Stimulated activated CD8-positive, alpha-beta memory T cell treated with anti-CD3 and anti-CD28 coated beads, Interleukin-7, amount 100 ng/mL, for 1 hour (primary cell): ENCODE measurements at places on chromosomes 3 and 15.

DNA sequence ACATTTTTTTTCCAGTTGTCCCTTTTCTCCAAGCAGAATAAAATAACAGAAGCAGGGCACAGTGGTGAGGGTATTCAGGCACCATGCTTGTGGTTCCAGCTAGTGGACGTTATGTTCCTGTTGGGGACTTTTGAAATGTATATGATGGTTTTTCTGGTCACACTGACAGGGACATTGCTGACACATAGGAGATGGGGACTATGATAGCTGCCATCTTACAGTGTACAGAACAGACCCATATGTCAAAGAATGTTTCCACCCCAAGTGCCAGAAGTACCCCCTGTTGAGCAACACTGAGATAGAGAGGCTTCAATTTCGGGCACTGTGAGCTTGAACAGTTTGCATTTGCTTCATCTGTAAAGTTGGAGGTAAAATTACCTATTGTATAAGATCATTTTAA lies 38.6 kb downstream of the MCTP2 start:
- DNase-seq = no peak

DNA sequence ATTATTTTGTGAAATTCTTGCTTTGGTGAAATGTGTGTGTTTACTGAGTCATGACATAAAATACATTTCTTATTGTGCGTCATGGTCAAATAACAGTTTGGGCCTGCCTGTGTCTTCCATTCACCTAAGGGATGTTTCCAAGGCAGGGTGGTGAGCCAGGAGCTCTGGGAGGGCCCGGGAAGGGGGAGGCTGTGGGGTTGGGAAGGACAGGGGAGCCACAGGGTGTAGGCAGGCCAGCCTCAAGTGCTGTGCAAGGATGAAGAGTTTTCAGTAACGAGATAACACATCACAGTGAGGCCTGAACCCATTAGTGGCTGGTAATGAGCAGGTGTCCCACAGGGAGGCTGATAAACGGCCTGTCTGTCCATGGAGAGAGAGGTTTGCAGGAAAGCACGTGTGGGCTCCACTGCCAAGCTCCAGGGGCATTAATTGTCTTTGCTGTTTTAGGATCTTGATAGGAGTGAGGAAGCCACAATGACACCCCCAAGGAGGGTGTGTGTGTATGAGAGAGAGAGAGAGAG lies 35.6 kb upstream of the SEC13 start:
- no peak for DNase-seq

DNA sequence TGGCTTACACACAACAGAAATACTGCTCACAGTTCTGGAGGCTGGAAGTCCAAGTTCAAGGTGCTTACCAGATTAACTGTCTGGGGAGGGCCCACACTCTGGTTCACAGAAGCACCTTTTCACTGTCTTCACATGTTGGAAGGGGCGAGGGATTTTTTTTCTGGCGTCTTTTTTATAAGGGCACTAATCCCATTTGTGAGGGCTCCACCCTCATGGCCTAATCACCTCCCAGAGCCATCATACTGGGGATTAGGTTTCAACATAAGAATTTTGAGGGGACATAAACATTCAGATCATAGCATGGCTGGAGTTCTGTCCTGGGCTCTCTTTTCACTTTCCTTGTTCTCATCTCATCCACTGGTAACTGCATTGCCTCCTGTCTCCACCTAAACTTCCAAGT lies 63.5 kb downstream of the IGF1R start:
- DNase-seq = no peak

DNA sequence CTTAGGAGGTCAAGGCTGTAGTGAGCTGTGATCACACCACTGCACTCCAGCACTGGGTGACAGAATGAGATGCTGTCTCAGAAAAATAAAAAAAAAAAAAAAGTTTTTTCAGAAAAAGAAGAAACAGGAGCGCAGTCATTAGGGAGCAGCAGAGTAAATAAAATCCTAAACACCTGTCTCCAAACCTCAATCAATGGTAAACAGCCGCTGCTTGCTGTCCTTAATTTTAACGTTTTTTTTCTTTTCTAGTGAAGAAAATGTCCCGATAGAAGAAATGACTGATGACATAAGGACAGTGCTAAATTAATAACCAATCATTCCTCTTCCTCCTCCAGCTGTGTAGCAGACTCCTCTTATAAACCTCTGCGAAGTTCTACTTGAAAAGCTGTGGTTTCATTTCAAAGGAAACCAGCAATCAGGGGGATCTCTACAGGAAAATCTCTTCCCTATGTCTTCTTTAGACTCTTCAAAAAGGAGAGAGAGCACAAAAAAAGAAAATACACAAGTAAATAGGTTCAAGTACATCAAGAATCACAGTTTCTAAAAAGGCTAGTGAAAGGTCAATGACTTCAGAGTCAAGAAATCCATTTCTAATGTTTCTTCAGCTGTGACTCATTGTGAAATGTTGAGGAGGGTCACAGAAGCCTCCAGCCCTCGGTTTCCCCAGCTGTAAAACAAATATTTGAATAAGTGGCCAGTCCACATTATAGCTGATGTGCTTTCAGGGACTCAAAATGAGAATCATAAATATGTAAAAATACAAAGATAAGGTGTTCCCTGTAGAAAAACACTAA lies 127.6 kb downstream of the TMCO5A start:
- no peak for DNase-seq

DNA sequence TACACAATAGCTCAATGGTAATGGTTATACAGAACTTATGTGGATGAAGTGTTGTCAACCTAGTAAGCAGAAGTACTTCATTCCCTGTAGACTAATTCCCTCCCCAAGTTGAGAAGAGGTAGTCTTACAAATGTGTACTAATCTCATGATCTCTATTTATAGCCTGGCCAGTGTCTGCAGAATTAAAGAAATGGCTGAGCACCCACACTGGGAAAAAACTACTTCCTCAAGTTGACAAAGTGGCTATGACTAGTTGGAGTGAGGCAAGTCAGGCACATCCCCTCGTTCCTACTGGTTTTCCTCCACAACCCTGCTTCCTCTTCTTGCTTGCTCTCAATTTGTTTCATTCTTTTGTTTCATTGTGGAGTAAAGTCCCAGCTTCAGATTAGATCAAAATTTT lies 566.7 kb upstream of the ZNF717 start:
- DNase-seq = no peak

DNA sequence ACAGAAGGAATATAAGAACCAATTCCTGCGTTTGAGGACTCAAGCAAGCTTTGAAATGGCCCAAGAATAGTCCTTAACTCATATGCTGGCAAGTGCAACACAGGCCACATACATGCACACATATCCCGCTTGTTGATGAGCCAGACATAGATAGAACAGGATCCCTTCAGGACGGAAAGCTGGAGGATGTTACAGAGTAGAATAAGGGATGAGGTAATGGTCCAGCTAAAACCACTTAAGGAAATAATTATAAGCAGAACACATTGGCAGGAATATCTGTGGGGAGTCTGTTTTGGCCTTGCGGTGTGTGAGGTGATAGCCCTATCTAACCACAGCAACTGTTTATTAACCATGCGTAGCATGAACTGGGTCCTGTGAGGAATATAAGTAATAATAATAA lies 25.0 kb downstream of the SCG3 start:
- no peak for DNase-seq

- DNase-seq = no peak
Measured at GRCh38 chr15:89101302-89102193, 13.3 kb downstream of the ABHD2 start.

DNA sequence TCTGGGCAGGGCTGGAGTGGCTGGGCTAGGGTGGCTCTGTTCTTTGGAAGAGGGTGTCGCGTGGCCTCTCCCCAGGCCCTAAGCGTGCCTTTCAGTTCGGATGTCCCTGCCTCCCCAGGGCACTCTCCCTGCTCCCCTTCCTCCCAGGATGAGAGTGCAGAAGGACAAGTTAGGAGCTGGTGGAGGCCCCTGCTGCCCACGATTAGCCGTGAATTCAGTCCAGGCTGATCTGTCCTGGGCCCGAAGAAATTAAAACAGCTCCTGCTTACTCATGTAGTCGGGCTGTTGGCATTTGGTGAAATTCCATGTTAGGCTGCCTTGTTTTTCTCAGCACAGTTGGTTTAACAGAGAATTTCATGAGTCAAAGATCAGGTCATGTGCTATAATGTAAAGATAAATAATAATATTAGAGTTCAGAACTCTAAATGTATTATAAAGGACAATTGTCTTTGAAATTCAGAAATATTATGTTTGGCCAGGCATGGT lies 24.5 kb downstream of the NIPA1 start:
- DNase-seq = no peak

GRCh38 chr3:46970391-46971091 lies 6.0 kb downstream of the CCDC12 start:
- DNase-seq = no peak

- DNase-seq = no peak
Measured at GRCh38 chr3:46537316-46537715, 28.8 kb downstream of the LRRC2 start.

GRCh38 chr3:8470801-8471200 lies 30.8 kb upstream of the LMCD1 start:
- DNase-seq = no peak

DNA sequence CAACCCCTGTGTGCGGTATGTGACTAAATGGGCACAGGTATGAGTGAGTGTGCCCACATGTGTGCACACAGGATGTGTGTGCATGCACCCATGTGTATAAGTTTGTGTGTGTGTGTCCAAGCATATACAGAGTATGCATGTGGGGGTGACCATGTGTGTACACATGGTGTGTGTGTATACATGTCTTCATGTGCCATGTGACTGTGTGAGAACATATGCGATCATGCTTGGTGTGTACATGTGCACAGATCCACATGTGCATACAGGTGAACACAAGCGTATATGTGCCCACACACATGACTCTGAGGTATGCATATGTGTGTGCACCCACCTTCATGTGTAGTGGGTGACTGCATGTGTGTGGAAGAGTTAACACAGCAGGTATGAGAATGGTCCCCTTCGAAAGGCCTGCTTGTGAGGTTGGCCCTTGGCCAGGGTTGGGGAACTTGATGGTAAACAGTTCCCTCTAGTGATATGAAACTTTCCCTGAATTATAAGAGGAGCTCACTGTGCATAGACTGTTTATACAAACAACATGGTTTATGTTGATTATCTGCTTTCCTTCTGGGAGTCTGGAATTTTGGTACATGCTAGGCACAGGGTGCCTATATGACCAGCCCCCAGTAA lies 10.3 kb downstream of the PFKFB4 start:
- DNase-seq = no peak

DNA sequence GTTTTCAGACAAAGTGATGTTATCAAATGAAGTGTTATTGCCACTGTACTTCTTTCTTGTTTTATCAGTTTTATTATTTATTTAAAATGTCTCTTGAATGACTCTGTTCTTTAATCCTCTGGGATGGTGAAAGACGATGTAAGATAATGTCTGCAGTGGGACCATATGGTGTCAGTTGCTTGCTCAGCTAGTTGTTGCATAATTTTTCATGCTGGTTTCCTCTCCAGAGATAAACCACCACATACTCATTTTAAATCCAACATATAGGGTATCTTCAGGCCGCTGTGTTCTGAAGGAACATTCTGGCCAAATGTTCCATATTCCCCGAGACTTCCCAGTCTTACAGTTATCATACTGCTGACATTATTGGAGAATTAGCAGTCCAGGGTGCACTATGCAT lies 75.9 kb downstream of the GABRG3 start:
- no peak for DNase-seq

GRCh38 chr3:119302697-119303551 lies 8.7 kb downstream of the ARHGAP31 start:
- no peak for DNase-seq

DNA sequence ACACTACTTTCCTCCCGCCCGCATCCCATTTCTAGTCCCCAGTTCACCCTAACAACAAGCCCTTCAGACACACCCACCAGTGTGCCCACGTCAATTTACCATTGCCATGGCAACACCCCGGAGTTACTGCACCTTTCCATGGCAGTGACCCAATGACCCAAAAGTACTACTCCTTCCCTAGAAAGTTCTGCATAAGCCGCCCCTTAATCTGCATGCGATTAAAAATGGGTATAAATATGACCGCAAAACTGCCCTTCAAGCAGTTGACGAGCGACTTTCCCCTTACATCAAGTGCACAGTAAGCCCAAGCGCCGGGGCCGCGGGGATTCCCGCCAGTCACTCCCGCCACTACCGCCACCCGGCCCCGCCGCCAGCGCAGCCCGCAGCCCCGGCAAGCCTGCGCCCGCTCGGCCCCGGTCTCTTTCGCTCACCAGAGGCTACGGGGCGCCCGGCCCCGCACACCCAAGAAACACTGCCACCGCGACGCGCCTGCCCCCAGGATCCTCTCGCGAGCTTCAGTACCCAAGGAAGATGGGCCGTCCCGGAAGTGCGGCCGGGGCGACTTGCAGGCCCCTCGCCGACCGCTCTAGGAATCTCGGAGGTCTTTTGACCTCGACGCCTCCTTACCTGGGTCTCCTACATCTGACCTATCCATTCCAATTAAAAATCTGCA lies 27.2 kb upstream of the ZNF502 start:
- DNase-seq = peak; percentile 24

- DNase-seq = no peak
Measured at GRCh38 chr3:171256445-171257250, 203.6 kb downstream of the TNIK start.

GRCh38 chr15:66815318-66815717 lies 113.3 kb downstream of the SMAD6 start:
- DNase-seq = no peak

DNA sequence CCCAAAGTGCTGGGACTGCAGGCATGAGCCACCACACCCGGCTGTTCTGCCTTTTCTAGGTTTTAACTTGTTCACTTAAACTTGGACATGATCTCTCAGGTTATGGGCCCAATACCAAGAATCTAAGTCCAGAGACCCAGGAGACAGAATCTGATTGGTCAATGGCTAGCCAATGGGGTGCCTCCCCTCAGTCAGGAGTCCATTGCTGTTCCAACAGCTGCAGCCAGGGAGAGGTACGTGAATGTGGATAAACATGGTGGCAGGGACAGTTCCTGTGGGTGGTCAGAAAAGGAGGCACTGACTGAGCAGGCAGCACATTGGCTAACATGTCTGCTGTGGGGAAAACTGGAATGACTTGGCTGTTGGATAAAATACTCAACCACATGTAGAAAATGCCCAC lies 140.3 kb downstream of the RPLP1 start:
- no peak for DNase-seq

DNA sequence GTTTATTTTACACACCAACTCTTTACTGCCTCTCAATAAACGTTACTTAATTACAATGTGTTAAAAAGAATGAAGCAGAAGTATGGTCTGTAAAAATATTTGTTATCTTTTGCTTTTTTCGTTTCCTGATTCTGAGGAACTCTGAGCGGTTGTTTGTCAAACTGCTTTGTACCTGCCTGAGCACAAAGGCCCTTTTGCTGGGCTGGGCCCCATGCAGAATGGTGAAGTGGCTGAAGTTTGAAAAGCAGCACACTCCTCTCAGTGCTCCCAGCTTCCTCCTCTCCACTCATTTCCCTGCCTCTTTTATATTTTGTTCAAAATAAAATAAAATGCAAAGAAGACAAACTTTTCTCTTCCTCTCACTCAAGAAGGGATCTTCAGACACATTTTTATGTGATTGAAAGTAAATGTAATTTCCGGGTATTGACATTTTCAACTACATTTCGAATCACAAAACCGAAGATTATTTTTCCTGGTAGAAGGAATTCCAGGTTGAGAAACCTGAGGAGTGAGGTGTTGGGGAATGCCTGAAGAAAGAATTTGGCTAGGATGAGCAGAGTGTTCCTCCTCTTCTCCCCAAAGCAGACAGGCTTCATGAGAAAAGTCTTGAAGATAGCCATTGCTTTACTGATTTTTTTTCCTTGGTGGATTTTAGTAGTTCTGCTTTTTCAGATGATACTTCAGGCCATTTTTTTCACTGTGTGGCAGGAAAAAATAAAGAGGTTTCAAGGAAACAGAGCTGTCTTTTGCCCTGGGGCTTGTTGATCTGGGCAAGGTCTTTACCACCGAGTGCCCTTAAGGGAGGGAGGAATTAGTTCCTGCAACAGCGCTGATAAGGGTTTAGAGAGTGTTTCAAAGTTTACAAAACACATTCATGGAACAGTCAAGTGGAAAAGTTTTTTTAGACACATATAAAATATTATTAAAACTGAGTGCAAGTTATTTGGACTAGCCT lies 229.8 kb downstream of the NFKBIZ start:
- no peak for DNase-seq
